ENCODE measurements at places on chromosomes 5 and 9.

- DNase-seq = no peak
Observed at GRCh38 chr9:33147416-33148169, 19.5 kb downstream of the B4GALT1 start.

DNA sequence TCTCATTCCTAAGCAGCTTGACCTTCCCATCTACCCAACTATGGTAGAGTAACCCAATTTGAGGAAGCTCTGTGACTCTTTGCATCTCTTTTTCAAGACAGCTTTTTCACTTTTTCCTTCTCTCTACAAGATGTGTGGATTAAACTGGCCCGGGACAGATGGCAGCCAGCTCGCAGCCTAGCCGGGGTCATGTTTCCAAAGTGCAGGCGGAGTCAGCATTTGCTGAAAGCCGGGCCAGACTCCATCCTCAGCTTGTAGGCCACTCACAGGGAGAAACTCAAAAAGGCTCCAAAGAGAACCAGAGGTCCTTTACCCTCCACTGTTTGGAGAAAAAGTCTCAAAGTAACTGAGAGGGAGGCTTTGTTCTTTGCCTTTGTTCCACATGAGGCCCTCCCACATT, 286.8 kb upstream of the PANK3 start:
- no peak for DNase-seq

GRCh38 chr5:76958991-76959767, 6.3 kb downstream of the CRHBP start:
- no peak for DNase-seq

GRCh38 chr5:88826646-88827585, 56.1 kb downstream of the MEF2C start:
- DNase-seq = no peak

GRCh38 chr5:147377682-147378081, 132.2 kb downstream of the DPYSL3 start:
- DNase-seq = no peak

DNA sequence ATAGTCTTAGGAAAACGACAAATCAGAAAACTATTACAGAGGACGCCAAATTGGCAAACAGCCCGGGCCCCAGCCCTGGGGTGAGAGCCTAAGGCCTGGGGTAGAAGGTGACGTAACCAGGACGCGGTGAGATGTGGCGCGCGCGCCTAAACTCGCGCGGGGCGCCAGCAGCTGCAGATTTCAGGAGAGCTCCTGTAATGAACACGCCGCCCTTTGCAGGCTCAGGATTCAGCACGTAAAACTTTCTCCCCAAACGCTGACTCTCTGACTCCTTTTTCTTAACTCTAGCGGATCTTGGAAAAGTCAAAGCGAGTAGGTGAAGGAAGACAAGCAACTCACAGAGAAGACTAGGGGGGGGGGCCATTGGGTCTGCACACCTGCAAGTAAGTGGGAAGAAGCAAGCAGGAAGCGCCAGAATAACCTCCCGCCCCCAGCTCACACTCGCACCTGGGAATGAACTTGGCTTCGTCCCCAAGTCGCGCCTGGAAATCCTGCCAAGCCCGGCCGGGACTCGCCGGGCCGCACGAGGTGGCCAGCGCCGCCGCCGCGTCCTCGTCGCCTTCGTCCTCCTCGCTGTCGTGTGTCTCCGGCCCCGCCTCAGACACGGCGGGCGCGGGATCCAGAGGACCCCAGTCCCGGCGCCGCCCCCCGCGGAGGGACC, 822 bp downstream of the RASEF start:
- no peak for DNase-seq

Measured in activated CD4-positive, alpha-beta T cell treated with anti-CD3 and anti-CD28 coated beads for 4 hours (primary cell).